Cortex of kidney (tissue), 1 donor: ENCODE measurements at places on chromosomes 4 and X.

DNA sequence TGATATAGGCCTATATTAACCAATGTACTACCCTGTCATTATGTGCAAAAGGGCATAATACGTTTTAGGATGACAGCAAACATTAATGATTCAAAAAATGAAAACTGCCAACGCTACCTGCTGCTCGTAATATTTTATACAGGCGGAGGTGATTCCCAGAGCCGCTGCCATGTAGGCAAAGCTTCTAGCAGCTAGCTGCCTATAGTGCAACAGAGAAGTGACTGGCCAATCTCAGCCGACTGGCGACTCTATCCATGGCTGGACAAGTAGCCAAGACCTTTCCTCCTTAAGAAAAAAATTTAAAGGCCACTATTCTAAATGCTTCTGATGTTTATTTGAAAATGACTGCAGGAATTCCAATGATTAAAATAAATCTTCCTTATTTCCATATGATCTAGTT lies 1.9 kb downstream of the PPARGC1A start:
- DNase-seq = no peak

DNA sequence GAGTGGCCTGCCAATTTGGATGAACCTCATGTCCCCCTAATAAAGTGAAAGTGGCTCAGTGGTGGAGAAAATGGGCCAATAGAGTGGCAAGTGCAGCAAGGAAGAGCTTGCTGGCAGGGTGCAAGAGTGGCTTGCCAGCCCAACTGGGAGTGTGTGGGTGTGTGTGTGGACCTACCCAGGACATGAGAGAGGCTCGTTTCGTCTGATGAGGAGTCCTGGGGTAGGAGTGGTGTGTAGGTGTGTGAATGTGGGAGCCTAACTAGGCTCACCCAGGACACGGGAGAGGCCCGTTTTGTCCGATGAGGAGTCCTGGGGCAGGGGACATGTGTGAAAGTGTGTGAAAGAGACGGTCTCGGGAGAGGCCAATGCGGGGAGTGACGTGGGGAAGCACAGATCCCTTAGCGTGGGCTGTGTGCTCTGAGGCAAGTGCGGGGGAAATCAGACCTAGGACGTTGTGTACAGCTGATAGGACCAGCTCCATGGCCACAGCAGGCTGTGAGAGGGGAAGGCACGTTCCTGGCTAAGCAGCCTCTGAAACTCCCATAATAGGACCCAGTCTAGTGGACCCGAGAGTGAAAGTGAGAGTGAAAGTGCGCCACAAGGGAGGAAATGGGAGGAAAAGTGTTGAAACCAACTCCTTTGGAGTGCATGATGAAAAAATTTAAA lies 5.3 kb downstream of the GAGE10 start:
- DNase-seq = no peak

GRCh38 chr4:89511776-89512175 lies 204.2 kb upstream of the GPRIN3 start:
- DNase-seq = no peak

DNA sequence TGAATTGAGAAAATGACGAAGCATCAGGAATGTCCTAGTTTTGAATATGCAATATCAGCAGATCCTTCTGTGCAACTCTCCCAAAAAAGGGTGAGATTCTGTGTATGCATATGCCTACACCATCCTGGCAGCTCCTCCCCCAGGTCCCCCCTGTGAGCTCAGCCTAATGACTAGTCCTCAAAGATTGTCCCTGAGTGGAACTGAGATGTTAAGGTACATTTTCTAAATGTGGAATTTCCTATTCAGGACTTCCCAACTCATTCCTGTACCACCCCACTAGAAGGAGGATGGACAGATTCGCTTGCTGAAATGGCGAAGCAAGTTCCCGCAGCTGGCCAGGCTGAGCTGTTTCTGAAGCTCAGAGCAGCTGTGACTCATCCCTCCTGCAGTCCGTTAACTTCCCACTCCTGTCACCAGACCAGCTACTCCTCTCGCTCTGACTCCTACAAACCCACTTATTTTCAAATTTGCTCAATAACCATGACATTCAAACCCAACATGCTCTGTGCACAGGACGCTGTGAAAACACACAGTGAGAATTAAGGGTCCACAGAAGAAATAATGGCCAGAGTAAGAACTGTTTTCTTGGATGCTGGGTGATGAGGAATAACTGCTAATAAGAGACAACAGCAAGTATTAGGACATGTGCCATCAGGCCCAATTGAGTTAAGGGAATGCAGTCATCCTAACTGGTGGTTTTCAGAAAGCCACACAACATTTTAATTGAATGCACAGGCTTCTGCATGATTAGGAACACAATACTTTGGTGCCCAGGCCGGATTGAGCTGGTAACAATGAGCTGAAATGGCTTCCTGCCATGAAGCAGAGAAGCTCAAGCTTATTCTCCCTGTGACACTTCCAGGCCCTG lies 40.0 kb upstream of the IRF2 start:
- no peak for DNase-seq

GRCh38 chr4:124936427-124936826 lies 223.9 kb upstream of the ANKRD50 start:
- no peak for DNase-seq
